ENCODE measurements at places on chromosomes 16 and 17.
A peak's percentile ranks its signal among the peaks of the same experiment; 100 is the strongest.

- DNase-seq, result peak; percentile 68
Observed at GRCh38 chr17:1153795-1154546, 25.8 kb downstream of the ABR start.

GRCh38 chr16:58638148-58639036 is 8.8 kb upstream of the CNOT1 start:
- DNase-seq, result peak; percentile 78

DNA sequence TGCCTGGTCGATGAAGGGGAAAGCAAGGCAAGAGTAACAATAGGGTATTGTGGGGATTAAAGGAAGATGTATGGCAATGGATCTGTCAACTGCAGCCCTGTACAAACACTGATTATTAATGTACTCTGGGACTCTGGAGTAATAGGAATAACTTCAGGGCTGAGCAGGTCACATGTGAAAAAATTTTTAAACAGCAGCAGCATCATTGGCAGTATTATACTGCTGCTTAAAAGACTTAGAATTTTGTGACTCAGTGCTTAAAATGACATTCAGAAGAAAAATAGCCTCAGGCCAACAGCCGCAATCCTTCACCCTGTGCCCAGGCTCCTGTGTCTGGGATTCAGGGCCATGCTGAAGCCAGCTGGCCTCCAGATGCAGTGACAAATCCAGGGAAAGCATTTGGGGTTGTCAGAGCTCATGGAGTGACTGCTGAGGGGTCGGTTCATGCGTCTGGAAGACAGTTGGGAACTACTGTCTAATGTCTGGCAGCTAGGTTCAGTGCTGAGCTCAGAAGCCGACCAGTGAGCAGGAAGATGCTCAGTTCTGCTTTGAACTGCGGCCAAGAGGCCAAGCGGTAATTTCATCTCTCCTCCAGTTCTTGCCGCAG is 22.2 kb downstream of the TEX2 start:
- DNase-seq, result peak; percentile 86

GRCh38 chr17:59331929-59332748 is 684 bp downstream of the YPEL2 start:
- peak; percentile 23 for DNase-seq

DNA sequence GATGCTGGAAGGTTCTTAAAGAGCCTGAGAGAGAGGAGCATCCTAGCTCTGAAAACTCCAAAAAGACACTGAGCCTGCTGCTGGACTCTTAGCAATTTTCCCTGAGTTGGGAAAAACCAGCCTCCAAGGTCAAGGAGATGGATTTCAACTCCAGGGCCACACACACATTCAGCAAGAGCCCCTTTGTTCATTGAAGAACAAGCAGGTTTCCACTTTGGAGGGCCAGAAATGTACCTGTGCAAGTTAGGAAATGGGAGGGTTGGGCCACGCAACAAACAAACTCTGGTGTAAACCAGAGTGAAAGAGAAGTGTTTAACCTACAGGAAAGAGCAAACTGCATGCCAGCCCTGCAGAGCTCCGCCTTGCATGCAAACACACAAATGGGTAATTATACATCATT is 264.8 kb upstream of the RPL38 start:
- no peak for DNase-seq

- DNase-seq, result no peak
Observed at GRCh38 chr16:29743827-29744531, 1.8 kb downstream of the C16orf54 start.

GRCh38 chr17:29133121-29133713 is 47.0 kb downstream of the MYO18A start:
- peak; percentile 73 for DNase-seq

DNA sequence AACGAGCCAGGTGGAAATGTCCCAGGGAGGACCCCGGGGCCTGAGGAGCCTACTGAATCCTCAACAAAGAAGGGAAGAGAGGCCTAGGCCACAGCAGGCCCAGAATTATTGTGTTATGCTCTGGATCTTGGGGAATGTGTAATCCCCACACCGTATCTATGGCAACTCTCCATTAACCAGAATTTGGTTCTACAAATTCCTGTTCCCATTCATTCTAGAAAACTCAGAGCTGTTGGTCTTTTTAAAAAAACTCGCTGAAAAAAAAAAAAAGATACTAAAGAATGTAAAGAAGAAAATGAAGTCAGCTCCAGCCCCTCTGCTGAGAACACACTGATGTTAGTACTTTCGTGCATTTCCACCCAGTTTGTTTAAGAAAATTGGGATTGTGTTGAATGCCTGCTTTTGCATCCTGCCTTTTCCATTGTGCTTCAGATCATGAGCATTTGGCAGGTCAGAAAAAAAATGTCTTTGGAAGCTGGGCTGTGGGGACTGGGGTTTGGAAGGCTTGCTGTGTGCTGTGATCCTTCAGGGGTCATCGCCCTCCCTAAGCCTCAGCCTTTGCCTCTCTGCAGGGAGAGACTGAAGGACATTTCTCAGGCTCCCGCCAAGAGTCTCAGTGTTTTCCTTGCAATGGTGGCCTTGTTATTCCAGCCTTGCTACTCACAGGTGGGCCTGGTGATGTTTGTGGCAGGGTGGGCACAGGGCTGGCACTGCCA is 69.5 kb downstream of the SREBF1 start:
- peak; percentile 57 for DNase-seq

- no peak for DNase-seq
Observed at GRCh38 chr17:3556916-3557767, 470 bp downstream of the TRPV3 start.

DNA sequence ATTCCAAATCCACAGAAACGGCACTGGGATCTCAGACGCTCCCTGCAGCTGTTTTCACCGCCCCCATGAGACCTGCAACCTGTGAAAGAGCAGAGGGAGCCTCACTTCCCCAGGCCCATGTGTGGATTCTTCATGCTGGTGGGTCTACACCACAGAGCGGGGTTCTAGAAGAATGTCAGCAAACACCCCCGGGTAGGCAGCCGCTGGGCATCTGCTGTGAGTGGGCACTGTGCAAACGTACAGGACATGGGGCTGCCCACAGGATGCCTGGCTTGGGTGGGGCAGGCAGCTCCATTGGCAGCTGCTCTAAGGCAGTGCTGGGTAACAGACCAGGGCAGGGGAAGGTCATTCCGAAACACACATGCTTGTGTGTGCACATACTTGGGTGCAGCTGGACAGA is 174.9 kb downstream of the RBFOX3 start:
- no peak for DNase-seq

GRCh38 chr16:8374586-8375231 is 215.6 kb downstream of the TMEM114 start:
- DNase-seq, result no peak

DNA sequence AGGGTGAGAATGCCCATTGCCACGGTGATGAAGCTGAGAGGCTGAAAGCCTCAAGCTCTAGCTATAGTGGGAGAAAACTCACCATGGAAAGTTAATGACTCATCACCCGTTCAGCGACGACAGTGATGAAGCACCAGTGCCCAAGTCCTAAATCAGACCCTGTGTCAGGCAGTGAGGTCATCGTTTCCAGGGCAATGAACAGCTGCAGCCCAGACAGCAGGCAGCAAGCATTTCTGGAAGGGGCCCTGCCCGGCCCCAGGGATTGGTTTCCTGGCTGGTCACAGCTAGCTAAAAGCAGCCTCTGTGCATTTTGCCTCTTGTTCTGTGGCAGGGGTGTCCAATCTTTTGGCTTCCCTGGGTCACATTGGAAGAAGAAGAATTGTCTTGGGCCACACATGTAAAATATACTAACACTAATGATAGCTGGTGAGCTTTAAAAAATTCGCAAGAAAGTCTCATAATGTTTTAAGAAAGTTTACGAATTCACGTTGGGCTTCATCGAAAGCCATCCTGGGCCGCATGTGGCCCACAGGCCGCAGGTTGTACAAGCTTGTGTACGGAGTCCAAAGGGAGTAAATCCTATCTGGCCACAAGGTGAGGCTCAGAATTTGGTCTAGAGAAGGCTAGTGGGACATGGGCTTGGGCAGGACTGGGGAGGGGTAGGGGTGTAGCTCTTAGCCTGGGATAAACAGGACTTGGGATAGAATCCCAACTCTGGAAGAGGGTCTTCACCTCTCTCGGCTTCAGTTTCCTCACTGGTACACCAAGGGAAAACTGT is 40.6 kb downstream of the MIS12 start:
- DNase-seq, result peak; percentile 99

GRCh38 chr17:74761931-74762330 is 13.5 kb downstream of the NHERF1 start:
- DNase-seq, result no peak

DNA sequence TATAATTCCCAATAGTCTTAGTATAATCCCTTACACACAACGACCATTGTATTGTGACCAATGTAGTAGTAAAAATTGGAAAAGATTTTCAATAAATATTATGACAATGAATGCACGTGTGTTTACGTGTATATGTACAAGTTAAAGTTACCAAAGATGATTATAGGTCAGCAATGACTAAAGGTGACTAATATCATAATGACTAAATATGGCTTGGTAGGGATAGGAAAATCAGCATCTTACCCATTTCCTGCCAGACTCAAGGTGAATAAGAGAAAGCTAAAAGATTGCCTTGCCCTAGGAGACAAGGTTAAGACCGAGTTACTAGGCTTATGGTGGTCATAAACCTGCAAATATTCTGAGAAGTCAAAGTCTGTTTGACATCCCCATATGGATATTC is 34.4 kb downstream of the CPD start:
- no peak for DNase-seq

DNA sequence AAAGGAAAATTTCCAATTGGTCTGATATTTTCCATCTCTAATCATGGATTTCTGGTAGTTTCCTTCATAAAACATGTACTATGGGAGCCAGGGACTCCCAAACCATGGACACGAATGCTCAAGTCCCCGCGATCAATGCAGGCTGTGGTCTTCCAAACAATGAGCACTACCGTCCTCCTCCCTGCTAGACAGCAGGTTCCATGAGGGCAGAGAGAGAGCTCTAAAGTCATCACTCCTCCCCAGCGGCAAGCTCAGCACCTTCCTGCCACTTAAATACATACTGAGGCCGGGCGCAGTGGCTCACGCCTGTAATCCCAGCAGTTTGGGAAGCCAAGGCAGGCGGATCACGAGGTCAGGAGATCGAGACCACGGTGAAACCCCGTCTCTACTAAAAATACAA is 31.1 kb downstream of the ARHGAP17 start:
- DNase-seq, result no peak

DNA sequence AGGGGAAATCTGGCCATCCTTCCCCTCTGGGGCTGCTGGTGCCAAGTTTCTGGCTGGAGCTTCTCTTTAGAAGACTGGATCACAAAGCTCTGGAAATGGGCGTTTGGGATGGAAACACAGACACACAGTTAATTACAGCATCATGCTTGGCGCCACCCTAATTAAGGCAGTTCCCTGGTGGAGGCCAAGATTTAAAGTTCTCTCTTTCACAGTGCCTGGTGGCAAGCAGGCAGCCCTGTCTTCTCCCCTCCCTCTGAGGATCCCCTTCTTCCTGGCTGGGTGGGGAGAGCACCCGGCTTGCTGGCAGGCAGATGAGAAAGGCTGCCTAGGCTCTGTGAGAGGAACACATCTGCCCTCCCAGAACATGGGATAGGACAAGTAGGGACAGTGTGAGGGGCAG is 59.0 kb upstream of the NKD1 start:
- DNase-seq, result no peak

Measured in fibroblast of skin of back (primary cell).